ENCODE measurements at places on chromosomes 7 and 10.
A peak's percentile ranks its signal among the peaks of the same experiment; 100 is the strongest.

DNA sequence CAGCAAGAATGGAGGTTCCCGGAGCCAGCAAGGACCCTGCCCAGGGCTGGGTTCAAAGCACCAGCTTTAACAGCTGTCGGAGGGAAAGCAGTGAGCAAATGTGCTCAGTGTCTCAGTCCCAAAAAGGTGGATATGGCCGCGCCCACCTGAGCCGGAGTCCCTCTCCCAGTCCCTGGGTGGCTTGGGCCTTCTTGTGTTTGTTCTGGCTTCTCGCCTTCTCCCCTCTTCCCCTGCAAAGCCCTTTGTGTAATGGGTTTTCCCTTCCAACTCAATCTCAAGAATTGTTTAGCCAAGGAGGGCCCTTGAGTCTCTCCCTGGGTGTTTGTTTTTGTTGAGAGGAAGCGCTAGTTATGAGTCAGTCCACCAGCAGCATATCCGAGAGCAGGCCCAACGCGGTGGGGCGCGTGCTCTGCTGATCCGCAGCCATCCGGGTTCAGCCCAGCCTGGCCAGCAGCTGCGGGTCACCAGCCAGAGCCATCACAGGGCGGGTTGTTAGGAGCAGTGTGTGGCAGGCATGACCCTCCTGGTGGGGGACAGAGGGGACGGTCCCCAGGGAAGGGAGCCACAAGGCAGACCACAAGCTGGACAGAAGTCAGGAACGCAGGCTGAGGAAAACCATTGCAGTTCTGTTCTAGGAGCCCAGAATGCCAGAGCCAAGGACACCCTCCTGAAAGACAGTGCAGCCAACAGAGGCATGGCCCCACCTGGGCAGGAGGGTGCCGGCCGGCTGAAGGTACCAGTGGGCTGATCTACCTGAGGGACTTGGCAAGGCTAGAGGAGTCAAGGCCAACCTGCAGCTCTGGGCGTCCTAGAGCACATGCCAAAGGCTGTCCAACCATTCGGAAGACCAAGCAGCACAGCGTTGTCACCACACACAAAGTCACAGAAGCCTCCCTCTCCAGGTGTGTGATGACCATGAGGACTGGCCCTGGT lies 21.3 kb downstream of the CALML3 start:
- peak; percentile 70 for DNase-seq

- no peak for DNase-seq
Observed at GRCh38 chr7:51027106-51027934, 244.6 kb upstream of the GRB10 start.

DNA sequence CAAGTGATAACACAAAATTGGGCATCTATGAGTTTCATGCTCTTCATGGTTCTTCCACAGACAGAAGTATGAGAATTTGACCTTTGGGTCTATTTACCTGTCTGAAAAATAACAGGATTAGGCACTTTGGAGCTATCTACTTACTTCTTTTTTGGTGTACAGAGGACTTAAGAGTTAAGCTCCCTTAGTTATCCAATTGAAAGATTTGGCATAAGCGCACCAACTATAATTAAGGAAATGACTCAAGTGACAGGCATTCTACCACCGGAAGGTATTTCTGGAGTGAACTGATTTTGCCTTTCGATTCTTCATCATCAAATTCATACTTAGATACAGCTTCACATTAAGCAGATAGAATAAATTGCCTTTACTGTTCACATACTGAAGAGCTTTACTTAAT lies 43.9 kb downstream of the IFIT5 start:
- DNase-seq = peak; percentile 60

DNA sequence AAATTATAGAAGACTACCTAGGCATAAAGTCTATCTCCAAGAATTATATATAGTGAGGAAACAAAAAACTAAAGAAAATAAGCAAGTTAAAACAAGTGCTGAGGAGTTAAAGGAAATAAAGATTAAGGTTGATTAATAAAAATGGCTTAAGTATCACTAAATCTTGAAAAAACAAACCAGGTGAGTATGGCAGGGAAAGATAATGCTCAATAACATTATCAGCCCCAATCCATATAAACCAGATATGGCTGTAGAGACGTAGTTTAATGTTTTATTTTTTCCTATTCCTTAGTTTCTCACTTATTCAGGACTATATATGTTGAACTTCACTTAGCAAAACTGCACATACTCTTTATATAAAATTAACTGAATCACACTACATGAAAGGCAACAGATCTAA lies 4.4 kb downstream of the WASL start:
- DNase-seq = no peak

GRCh38 chr10:97508342-97508741 lies 9.6 kb downstream of the UBTD1 start:
- no peak for DNase-seq

Data from non-pigmented ciliary epithelial cell (primary cell).